NCI-H1694 (cell line): ENCODE measurements at places on chromosomes 3 and 15.

- DNase-seq, result peak; percentile 21
Measured at GRCh38 chr3:14439501-14440167, 37.2 kb downstream of the SLC6A6 start.

DNA sequence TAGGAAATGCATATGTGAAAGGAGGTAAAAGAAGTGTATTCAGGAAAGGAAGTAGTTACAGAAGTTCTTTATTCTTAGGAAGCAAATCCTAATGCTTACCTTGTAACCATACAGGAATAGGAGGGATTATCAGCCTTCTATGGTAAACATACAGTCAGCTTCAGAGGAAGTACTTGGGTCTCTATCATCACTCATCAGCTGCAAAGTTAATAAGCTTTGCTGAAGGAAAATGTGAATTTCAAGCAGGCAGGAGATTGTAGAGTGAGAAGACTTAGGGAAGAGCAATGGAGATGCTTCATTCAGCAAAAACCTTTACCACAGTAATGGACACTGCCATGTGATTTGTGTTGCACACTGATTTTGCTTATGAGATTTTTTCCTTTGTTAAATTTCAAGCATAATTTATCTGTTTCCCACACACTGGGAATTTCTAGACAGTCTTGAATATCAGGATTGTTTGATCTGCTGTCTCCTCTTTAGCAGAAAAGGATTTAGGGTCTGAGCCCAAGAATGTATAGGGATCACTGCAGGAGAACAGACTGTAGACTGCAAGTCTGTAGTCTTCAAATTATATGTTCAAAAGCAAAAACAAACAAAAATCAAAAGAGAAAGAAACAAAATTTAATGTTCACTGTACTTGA lies 150.8 kb downstream of the ZNF609 start:
- DNase-seq, result no peak

DNA sequence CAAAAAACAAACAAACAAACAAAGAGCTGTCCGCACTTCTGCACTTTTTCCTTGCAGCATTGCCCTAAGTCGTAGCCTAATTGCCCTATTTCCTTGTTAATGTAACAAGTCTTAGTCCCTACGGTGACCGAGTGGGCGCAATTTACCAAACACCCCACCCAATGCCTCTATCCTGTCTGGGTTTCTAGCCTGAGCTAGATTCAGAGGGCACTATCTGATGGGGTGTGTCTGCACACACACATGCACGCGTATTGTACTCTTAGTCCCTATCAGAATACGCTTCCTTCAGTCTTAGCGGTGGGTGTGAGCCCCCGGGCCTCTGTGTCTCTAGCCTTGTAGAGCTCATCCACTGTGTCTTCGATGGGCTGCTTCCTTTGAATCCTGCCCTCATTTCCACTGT lies 125.9 kb upstream of the DLG1 start:
- no peak for DNase-seq

DNA sequence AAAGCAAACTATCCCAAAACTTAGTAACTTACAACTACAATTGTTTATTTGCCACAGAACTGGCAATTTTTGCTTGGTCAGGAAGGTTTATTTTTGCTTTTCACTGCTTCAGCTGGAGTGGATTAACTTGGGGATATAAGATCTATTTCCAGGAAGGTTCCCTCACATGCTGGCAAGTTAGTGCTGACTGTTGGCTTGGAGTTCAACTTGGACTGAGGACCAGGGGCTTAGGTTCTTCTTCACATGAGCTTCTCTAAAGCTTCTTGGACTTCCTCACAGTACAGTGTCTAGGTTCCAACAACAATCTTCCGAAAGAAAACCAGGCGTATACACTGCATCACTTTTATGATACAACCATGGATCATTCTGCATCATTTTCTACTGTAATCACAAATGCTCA lies 264.4 kb downstream of the CHL1 start:
- DNase-seq, result no peak

- no peak for DNase-seq
Measured at GRCh38 chr3:113606539-113607218, 74.3 kb downstream of the SIDT1 start.

DNA sequence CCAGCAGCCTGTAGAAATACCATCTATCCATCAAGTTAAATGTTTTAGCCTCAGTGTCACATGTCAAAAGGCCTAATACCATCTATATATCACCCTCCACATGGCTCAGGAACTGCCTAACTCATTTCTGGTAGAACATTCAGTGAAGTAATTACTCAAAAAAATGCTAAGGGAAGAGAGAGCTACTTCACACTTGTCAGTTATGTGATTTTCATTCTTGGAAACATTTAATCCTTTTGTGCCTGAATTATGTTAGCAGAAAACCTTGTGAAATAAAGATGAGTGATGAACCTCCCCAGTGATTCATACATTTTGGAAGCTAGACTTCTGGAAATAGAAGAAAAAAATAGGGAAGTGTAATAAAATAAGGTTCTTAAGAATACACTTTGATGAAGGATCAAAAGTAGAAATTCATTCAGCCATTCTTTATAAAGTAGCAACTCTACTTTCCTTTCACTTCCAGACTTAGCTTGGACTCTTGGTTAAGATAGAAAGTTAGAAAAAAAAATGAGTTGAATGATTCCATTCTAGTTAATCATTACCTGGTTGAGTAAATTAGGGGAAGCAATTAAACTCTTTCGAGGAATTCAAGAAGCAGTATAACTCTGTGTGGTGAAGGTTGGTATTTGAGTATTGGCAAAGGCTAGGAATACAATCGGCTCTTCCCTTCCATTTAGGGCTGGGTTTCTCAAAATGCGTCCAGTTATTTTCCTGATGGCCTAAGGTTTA lies 3.6 kb downstream of the OTOL1 start:
- no peak for DNase-seq
